Right renal pelvis (tissue), 4 donors: ENCODE measurements at places on chromosomes 11 and 22. TPM values are rescaled to one million over a fixed set of nuclear protein-coding genes. Genes with fewer than 3 reads are reported as not detected.

- no peak for DNase-seq
Observed at GRCh38 chr11:83569134-83569805, 283.1 kb upstream of the CCDC90B start.

GRCh38 chr11:44658506-44658850 lies 68.3 kb upstream of the TSPAN18 start:
- DNase-seq, result no peak

- no peak for DNase-seq
Observed at GRCh38 chr22:21942407-21943343, 10.0 kb downstream of the PPM1F start.

DNA sequence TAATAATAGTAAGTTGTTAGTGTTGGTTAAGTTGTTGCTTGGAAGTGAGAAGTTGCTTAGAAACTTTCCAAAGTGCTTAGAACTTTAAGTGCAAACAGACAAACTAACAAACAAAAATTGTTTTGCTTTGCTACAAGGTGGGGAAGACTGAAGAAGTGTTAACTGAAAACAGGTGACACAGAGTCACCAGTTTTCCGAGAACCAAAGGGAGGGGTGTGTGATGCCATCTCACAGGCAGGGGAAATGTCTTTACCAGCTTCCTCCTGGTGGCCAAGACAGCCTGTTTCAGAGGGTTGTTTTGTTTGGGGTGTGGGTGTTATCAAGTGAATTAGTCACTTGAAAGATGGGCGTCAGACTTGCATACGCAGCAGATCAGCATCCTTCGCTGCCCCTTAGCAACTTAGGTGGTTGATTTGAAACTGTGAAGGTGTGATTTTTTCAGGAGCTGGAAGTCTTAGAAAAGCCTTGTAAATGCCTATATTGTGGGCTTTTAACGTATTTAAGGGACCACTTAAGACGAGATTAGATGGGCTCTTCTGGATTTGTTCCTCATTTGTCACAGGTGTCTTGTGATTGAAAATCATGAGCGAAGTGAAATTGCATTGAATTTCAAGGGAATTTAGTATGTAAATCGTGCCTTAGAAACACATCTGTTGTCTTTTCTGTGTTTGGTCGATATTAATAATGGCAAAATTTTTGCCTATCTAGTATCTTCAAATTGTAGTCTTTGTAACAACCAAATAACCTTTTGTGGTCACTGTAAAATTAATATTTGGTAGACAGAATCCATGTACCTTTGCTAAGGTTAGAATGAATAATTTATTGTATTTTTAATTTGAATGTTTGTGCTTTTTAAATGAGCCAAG lies 2.7 kb downstream of the NEAT1 start:
- DNase-seq, result no peak

GRCh38 chr11:107691000-107691750 lies 20.7 kb downstream of the SLN start:
- no peak for DNase-seq

DNA sequence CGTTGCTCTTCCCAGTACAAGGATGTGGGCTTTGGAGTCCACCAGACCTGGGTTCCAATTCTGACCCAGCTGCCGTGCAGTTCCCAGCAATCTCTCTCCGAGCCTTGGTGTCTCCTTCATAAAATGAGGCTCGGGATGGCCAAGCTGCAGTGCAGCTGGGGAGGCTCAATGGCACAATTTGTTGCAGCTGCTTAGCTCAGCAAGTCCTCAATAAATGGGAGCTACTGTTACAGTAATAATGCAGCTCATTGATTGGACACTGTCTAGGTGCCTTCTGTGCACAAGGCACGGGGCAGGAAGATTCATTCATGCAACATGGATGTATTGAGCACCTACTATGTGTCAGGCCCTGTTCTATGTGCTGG lies 37.1 kb downstream of the SHISAL1 start:
- no peak for DNase-seq

DNA sequence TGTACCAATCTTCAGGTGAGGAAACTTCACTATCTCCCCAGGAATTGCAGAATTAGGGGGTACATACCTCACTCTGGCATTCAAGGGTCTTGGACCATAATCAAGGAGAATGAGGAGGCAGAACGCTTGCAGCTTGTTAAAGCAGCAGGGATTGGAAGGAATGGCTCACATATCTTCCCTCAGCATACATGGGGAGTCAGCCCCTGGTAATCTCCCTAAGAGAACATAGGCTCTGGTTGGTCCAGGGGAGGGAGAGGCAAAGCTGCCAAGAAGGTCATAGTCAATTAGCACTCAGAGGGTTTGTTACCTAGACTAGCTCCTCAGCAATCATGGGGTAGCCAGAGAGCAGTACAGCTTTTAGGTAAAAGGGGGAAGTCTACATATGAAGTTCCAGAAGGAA lies 256.8 kb downstream of the INSC start:
- DNase-seq, result no peak

DNA sequence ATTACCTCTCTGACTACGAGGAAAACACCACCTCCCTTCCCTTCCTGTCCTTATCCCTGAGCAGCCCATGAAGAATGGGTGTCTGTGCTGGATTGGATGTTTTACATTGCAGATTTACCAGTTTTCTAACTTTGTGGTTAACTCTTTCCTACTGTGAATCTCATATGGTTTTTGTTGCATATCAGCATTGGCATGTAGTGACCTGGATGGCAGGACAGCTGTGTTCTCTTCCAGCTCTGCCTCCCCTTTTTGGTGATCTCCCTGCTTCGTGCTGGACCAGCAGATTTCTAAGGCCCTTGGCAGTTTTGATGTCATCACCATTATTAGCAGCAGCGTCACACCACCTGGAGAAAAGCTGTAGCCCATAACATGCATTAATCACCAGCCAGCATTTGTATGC lies 26.7 kb downstream of the OR6Q1 start:
- no peak for DNase-seq

GRCh38 chr11:10973416-10973815 lies 115.6 kb upstream of the ZBED5 start:
- DNase-seq, result peak; percentile 27

- peak; percentile 100 for DNase-seq
Observed at GRCh38 chr11:65487467-65488272, 11.2 kb upstream of the MALAT1 start.

DNA sequence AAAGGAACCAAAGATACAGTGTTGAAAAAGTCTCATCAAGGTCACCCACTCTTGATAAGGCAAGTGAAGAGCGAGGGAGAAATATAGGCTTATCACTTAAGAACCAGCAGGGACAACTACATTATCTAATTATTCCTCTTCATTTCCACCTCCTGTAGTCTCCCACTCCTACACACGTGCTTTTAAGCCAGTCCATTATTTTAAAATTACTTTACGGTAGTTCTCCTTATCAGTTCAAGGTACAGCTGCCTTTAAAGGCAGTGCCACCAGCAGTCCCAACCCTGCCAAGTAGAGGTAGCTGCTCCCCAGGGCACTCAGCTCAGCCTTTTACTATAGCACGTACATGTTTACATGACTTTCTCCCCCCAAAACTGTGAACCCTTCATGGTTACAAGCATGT lies 161.5 kb upstream of the BLID start:
- no peak for DNase-seq

DNA sequence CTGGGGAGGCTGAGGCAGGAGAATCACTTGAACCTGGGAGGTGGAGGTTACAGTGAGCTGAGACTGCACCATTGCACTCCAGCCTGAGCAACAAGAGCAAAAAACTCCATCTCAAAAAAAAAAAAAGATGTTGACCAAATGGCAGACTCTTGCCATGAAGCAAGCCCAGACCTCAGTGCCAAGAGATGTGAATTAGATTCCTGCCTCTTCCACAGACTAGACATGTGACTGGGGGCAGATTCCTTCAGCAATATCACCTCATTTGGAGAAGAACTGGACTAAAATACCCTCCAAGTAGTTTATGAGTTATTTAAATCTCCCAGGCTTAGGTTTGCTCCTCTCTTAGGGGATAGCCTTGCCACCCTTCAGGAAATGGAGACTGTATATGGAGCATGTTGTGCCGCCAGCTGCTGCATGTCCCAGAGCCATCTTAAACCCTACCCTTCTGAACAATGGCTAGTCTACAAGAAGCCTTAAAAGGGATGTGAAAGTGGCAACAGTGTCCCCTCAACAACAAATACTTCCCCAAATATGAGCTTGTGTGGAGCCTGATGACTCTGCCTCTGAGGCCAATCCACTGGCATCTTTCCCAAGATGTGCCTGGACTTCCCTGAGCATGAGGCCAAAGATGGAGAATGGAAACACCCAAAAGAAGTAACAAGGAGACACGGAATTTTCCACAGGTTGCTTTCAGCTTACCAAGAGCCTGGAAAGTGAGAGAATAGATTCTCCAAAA lies 763 bp upstream of the MS4A7 start:
- no peak for DNase-seq

GRCh38 chr22:30033137-30033536 lies 47.1 kb upstream of the HORMAD2 start:
- DNase-seq, result no peak

- no peak for DNase-seq
Observed at GRCh38 chr11:64389851-64390250, 30.9 kb downstream of the RPS6KA4 start.

DNA sequence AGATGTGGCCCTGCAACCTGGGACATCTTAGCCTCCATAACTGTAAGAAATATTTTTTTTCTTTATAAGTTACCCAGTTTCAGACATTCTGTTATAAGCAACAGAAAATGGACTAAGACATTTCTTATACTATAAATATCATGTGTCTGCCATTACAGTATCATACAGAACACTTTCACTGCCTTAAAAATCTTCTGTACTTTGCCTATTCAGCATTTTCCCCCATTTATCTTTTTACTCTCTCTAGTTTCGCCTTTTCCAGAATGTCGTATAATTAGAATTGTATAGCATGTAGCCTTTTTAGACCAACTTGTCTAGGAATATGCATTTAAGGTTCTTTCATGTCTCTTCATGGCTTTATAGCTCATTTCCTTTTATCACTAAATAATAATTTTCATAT lies 88.0 kb downstream of the PARVA start:
- DNase-seq, result no peak

- DNase-seq, result no peak
Observed at GRCh38 chr11:16902182-16902581, 112.0 kb downstream of the PLEKHA7 start.

DNA sequence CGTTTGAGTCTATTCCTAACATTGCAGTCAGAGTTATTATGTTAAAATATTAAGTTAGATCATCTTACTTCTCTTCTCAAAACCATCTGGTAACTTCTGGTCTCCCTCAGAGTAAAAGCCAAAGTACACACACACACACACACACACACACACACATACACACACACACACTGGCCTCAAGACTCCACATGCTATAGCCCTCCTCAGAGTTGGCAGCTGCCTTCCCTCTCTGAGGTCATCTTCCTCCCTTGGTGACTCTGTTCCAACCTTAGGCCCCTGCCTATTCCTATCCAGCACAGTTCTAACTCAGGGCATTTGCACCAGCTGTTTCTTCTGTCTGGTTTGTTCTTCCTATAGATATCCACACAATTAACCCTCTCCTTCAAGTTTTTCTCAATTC lies 272.0 kb upstream of the SESN3 start:
- DNase-seq, result no peak

DNA sequence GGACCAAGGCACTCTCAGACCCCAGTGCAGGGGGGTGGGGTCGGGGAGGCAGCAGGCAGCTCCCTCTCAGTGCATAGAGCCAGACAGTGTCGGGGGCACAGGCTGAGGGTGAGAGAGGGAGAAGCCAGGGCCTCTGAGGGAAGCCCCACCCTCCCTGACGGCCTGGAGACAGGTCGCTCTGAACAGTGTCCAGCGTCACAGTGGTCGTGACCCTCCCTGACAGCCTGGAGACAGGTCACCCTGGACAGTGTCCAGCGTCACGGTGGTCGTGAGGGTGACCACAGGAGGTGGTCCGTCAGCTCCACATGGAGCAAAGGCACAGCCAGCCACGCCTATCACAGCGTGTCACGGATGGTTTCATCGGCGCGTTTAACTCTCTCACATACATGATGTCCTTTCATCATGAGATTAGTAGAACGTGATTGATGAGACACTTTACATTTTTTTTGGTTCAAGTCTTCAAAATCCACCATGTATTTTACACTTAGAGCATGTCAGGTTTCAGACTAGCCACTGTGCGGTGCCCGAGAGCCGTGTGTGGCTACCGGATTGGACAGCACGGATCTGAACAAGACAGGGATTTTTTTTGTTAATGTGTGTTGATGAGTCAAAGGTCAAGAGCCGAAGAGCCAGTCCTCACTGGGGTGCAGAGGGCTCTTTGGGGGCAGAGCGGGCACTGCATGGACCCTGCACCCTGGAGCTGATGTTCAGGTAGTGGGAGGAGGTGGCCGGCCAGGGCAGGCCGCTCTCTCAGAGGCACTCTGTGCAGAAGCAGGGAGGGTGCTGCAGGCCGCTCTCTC lies 23.9 kb upstream of the PANX2 start:
- peak; percentile 51 for DNase-seq

DNA sequence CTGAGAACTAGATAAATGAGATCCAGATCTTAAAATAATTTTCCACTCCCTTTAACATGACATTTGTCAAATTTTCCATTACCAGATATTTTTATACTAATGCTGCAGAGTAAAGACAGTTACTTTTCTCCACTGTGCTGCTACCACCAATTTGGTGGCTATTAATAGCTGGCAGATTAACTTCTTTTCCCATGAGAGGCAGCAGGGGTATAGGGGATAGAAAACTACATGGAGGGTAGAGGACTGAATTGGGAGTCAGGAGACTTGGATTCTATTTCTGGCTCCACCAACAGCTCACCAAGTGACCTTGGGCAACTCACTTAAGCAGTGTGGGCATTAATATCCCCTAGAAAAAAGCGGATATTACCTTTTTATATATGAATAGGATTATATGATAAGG lies 69.2 kb downstream of the KIF18A start:
- DNase-seq, result no peak

Gene PRODH
- polyA plus RNA-seq, result 15.0 TPM

Gene DDTL
- polyA plus RNA-seq, result 7.1 TPM

Gene MPEG1
- polyA plus RNA-seq, result 9.3 TPM

Gene TTC36
- 2.5 TPM for polyA plus RNA-seq

Gene MISFA
- polyA plus RNA-seq, result 6.0 TPM

Gene OR6M1
- polyA plus RNA-seq, result not detected

Gene PRDX5
- 183 TPM for polyA plus RNA-seq

Gene GTSE1
- 14.6 TPM for polyA plus RNA-seq

Gene CCDC89
- 3.7 TPM for polyA plus RNA-seq

Gene TMEM191B
- polyA plus RNA-seq, result 4.8 TPM

Gene RCOR2
- 10.5 TPM for polyA plus RNA-seq

Gene CPSF7
- polyA plus RNA-seq, result 113 TPM

Gene APOC3
- polyA plus RNA-seq, result 9.7 TPM
